T-cell (primary cell): ENCODE measurements at places on chromosomes 4 and X. TPM values are rescaled to one million over a fixed set of nuclear protein-coding genes. Genes with fewer than 3 reads are reported as not detected.

The DIPK2B gene
- total RNA-seq = not detected

The BEND4 gene
- total RNA-seq = 0.50 TPM

GRCh38 chr4:39544580-39545315, 17.5 kb upstream of the UGDH start:
- DNase-seq = no peak

- no peak for DNase-seq
These were observed 61.0 kb downstream of the CHRNA9 start for GRCh38 chr4:40395908-40396793.

DNA sequence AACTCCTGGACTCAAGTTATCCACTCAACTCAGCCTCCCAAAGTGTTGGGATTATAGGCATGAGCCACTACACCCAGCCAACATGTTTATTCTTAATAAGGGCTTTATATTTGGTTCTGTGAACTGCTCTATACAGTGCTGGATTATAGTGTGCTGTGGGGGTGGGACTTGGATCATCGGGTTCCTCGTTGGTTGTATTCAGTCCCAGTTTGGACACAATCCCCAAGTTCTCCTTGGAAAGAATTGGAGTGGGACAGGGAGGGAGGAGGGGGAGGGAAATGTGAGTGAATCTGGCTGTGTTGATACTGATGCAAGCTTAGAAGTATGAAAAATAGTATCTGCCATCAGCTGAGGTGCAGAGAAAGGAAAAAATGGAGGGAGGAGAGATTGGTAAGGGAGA, 121.3 kb downstream of the KIT start:
- no peak for DNase-seq

GRCh38 chr4:173443121-173443520, 44.2 kb upstream of the SCRG1 start:
- no peak for DNase-seq

- DNase-seq = no peak
These were observed 162.1 kb downstream of the SMIM20 start for GRCh38 chr4:26076000-26076587.

GRCh38 chrX:47218920-47219815, 687 bp downstream of the CDK16 start:
- peak; percentile 28 for DNase-seq

DNA sequence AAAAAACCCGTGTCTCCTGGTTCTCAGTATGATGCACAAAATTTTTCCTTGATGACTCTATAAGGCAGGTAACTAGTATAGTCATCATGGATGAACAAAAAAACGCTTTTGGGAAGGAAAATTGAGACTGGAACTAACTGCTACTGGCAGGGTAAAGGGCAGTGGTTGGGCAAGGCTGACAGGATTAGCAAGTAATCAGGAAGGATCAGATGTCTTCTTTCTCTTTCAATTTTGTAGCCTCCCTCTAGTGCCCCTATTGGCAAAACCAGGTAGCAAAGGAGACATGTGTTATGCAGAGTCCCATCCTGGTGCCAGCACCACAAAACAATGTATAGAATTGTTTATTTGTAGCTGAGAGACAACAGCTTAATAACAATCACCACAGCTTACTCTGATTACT, 12.8 kb upstream of the SLITRK4 start:
- no peak for DNase-seq

DNA sequence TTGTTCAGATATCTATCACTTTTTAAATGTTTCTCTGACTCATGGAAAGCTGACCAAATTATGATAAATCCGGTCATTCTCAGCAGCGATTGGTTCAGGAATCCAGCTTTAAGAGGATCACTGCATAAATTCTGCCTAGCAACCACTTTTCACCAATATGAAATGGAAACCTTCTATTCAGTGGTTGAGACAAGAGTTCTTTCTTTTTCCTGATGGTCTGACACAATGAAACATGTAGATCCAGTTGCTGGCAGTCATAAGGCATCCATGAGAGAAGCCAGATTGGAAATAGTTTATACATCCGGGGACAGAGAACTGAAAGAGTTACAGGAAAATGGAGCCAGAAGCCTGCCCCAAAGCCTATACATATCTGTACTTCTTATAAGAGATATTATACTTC, 27.2 kb downstream of the MAB21L2 start:
- no peak for DNase-seq

DNA sequence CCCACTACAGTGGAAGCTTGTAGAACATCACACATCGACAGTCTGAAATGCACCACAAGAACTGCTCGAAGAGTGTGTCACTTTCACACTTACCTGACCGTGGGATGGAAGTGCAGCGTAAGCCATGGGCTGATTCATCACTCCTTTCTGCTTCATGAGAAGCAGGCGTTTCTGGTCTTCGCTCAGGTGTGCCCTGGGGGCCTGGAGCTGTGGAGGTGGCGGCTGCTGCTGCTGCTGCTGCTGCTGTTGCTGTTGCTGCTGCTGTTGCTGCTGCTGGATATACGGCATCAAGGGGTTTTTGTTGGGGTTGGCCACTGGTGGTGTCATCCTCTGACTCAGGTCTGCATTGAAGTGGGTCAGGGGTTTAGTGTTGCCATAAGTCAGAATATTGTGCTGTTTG, 223.6 kb downstream of the MGST2 start:
- DNase-seq = no peak

- DNase-seq = no peak
These were observed 905.4 kb upstream of the NDST4 start for GRCh38 chr4:116018831-116019230.

- no peak for DNase-seq
These were observed 134.5 kb upstream of the NLGN4X start for GRCh38 chrX:6363188-6363587.
